Activated CD4-positive, alpha-beta T cell treated with anti-CD3 and anti-CD28 coated beads, Interleukin-2, Interleukin-6, amounts not matched to agents 100 ng/mL and 50 ng/mL, durations not matched to agents 16 hours and 8 hours (primary cell): ENCODE measurements at places on chromosomes 1 and 21.

GRCh38 chr1:194055536-194055935 is 869.1 kb upstream of the B3GALT2 start:
- DNase-seq: no peak

- no peak for DNase-seq
Measured at GRCh38 chr1:111958075-111958474, 31.4 kb downstream of the KCND3 start.

DNA sequence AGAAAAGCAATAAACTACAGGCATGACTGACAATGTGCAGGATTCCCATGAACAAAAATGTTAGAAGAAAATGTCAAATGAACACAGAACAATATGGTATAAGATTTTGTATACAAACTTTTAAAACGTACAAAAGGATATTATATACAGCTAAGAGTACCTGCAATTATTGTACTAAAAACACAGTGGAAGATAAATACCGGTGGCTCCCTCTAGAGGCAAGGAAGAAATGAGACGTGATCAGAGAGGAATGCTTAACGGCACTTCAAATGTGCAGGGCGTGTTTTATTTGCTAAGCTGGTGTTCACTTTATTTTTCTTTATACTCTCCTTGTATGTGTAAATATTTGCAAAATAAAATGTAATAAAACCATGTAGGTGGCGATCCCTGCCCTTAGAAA is 191.8 kb upstream of the SAMSN1 start:
- DNase-seq: peak; percentile 79

- DNase-seq: no peak
Measured at GRCh38 chr1:156554971-156555370, 17.4 kb downstream of the IQGAP3 start.

DNA sequence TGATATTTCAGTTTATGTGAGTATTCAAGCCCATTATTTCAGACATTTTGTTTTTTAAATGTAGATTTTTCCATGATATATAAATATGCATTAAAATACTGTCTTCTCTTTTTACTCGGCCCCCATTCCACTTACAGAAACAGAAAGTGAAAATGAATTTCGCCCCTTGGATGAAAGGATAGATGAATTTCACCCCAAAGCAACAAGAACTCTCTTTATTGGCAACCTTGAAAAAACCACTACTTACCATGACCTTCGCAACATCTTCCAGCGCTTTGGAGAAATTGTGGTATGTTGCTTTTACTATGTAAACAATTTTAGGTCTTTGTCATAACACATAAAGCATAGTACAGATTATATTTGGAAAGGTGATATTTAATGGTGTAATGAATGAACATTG is 59.9 kb downstream of the ZBTB17 start:
- DNase-seq: no peak

DNA sequence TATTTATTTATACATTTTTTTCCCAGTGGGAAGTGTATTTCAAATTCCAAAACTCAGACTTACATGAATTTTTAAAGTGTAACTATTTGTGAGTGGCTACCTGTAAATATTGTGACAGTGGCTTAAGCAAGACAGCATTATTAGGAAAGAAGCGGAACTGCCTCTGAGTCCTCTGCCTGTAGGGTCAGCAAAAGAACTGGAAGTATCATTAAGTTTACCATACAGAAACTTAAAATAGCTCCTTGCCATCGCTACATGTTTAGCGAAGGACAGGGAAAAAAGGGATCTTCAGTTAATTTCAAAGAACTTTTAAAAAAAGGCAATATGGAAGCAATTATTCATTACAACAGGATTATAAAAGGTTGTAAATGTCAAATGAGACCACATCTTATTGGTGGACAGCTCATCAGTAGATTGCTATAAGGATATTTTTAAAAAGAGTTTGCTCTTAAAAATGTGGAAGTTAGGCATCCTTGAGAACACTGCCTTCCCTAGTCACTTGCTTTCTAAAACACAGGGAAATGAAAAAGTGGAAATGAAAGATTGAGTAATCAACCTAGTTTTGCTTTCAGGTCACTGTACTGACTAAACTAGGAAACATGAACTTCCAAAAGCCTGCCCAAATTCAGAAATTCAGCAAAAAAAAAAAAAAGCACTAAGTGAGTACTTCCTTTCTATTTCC is 39.2 kb downstream of the NSL1 start:
- DNase-seq: peak; percentile 47
